ENCODE measurements at places on chromosomes 11 and 22.

DNA sequence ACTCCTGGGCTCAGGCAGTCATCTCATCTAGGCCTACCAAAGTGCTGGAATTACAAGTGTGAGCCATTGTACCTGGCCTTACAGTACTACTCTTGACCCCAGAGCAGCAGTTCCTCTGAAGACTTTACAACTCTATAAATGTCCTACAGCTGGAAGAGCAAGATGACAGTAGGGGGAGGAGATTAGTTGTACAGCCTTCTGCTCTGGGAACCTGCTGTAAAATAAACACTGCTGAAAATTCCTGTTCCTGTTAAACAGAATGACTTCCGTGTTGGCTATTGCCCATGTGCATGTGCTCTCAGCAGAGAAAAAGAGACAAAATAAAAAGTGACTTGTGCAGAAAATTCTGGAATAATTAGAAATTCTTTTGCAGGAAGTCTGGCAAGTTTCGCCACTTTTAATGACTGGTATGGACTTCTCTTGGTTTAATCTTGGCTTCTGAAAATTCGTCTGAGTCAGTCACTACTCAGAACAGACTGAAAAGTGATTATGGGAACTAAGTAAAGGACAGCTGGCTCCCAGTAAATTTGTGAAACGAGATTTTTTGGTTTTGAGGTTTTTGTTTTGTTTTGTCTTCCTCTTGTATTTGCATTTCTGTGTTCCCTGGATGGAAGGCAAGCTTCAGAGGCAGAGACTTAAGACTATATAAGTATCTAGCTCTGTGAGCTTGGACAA, 955.7 kb downstream of the DLG2 start:
- no peak for DNase-seq

DNA sequence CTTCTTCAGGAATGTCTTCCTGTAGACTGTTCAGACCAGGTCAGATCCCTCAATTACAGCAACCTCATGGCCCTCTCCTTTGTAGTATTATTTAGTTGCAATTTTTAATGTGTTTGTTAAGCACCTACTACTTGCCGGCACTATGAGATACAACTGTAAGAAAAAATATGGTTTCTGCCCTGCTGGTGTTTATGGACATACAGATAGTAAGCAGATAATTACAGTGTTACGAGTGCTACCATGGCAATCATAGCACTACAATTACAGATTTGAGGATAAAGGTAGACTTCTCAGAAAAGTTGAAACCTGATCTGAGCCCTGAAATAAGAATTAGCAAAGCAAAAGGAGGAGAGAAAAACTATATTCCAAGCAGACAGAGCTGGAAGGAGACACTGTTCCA, 2.8 kb downstream of the LRRC51 start:
- DNase-seq, result no peak

DNA sequence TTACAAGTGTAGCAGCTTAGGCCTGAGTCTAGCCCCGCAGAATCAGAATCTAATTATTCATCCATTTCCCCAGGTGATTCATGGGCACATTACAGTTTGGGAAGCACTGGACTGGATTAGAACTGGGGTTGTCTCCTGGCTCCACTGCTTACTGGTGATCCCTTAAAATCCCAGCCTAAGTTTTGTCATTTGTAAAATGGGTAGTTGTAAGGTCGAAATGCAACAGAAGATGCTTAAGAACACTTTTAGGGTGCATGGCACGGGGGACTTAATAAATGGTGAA, 1.3 kb downstream of the STX3 start:
- no peak for DNase-seq

DNA sequence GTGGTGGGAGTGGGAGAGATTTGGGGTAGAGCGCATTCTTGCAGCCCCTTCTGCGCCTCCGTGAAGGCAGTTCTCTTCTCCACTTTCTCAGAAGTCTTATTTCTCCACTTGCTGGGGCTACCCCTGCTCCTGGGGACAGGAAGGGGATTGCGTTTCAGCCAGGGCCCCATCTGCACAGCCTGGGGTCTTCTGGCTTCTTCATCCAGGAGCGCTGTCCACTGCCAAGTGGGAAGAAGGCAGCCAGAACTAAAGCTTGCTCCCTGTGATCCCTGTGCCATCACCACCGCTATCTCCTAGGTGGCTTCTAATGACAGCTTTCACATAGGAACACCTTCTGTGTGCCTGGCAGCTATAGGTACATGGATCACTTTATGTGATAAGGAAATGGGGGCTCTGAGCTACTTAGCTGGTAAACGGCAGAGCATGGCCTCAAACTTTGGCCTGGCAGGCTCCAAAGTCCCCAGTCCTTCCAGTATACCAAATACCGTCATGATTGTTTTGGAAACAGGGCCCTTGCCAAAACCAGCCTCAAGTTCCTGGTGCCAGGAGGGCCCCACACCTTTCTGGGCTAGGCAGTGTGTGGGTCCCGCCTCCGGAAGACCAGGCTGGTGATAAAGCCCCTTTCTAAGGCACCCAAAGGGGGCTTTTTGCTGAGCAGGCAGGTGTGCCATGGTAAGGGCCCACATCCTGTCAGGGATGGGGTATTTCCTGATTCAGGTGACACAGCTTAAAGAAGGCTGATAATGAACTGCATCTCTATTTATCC, 60.4 kb upstream of the PAX6 start:
- DNase-seq, result no peak

GRCh38 chr11:19892876-19893275, 180.2 kb downstream of the NAV2 start:
- DNase-seq, result no peak

All from amniotic stem cell (primary cell).